Cerebellar nuclear complex (tissue), 1 donor: ENCODE measurements at places on chromosomes 4 and X.

GRCh38 chrX:24574743-24575142 is 72.4 kb downstream of the PCYT1B start:
- DNase-seq, result no peak

DNA sequence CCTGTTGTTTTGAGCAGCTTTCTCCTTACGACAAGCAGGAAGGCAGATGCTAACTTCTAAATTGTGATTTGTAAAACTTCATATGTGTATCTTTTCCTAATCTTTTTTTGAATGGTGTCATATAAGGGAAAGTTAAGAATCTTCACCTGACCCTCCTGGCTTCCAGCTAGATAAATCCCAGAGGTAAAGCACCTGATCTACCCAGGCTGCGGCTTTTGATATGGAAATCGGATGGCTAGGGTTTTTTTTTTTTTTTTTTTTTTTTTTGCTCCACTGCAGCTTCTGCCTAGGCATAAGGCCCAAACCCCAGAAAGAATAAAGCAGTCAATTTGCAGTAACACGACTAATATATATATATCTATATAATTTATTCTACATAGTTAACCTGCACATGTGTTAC is 10.0 kb downstream of the MAB21L2 start:
- DNase-seq, result no peak

- DNase-seq, result no peak
These were observed 10.9 kb downstream of the ATP1B4 start for GRCh38 chrX:120372667-120373370.

- no peak for DNase-seq
These were observed 1348.0 kb downstream of the ADGRL3 start for GRCh38 chr4:62548108-62548524.

GRCh38 chr4:107818301-107818910 is 6.3 kb upstream of the SGMS2 start:
- DNase-seq, result no peak

GRCh38 chr4:33104273-33104672 is 2384.1 kb downstream of the PCDH7 start:
- no peak for DNase-seq

DNA sequence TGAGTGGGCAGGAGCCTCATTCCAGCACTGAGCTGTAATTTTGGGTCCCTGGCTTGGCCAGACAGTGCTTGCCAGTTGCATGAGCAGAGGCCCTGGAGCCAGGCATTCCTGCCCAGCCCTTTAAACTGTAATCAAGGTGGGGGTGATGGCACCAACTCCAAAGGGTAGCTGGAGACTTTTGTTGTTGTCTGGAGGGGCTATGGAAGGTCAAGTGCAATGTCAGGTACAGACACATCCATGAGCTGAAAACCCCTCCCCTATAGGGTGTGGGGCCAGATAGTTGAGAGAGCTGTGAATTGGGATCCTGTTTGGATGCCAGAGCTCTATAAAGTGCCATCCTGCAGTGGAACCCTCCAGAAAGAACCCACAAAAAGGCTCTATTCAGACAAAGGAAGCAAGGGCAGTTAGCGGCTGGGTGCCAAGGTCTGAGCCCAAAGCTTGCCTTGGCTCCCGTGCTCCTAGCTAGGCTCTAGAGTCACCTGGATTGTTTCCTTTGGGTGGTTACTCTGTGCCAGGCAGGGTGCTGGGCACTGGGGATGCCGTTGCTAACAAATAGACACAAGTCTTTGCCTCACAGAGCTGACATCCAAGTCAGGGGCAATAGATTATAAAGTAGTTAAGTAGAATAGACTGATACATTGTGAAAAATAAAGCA is 163.0 kb downstream of the EFNB1 start:
- DNase-seq, result no peak

GRCh38 chr4:85860066-85860740 is 385.3 kb downstream of the ARHGAP24 start:
- DNase-seq, result no peak

GRCh38 chrX:23304881-23305280 is 29.8 kb upstream of the PTCHD1 start:
- no peak for DNase-seq

GRCh38 chr4:73007526-73008100 is 61.9 kb downstream of the COX18 start:
- DNase-seq, result no peak

DNA sequence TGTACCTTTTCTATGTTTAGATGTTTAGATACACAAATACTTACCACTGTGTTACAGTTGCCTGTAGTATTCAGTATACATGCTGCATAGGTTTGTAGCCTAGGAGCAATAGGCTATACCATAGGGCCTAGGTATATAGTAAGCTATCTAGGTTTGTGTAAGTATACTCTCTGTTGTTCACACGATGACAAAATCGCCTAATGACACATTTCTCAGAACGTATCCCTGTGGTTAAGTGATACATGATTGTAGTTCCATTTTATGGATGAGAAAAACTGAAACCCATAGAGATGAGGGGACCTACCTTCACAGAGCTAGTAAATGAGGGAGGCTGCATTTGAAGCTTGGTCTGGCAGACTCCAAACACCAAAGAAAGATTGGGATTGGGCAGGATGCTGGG is 79.4 kb upstream of the EFNB1 start:
- DNase-seq, result no peak

DNA sequence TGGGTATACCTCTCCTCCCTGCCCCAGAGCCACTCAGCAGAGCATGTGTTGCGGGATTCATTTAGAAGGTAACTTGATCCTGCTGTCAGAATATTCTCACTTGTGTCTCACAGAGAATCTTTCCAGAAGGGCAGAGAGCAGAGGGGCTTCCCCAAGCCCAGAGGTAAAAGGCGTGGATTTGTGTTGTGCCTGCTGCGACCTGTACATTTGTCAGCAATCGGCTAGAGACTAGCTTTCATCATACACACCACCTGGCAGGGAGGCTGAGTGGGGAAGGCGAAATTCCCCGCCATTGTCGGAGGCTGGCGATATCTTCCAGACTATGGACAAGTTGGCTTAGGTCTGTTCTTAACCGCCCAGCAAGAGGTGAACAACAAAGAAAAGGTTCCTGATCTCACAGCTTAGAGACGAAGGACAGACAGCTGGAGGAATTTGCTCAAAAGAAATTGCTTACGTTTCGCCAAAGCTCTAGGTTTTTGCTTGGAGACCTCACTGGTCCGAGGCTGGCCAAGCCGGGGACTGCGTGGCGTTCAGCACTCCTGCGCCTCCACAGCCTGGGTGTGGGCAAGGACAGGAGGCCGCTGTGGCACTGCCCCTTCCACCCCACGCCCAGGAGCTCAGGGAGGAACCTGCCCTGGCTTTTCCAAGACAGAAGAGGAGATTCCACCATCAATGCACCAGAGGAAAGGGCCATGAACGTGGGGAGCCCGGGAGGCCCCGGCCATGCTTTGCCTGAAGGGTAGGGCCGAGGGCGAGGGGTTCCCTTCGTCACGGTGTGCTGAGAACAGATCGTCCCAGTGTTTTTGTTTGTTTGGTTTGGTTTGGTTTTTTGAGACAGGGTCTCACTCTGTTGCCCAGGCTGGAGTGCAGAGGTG is 69.4 kb downstream of the DCTD start:
- DNase-seq, result no peak

DNA sequence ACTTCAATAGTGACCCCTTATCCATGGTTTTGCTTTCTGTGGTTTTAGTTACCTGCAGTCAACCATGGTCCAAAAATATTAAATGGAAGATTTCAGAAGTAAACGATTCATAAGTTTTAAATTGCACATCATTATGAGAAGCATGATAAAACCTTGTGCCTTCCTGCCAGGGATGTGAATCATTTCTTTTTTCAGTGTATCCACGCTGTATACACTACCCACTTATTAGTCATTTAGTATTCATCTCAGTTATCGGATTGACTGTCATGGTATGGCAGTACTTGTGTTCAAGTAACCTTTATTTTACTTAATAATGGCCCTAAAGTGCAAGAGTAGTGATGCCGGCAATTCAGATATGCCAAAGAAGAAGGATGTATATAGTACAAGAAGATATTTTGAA is 37.7 kb upstream of the TASL start:
- no peak for DNase-seq

DNA sequence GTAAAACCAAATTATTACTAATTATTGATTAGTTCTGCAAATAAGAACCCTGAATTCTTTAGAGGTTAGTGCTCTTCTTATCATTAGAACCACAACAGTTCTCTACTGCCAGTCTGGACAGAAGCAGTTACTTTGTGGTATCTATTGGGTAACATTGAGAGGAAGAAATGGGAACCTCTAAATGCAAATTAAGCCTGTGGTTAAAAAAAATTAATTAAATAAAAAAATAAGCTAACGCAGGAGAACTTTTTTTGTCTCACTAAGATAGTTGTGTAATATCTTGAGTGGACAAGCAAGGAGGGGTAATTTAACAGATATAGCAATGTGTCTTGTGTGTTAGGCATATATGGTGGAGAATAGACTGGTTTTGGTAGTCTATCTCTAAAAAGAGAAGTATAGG is 32.9 kb upstream of the TET2 start:
- no peak for DNase-seq

GRCh38 chrX:19986531-19986930 is 4.3 kb downstream of the BCLAF3 start:
- DNase-seq, result no peak

- DNase-seq, result no peak
These were observed 82.3 kb downstream of the PRSS12 start for GRCh38 chr4:118270492-118270891.

GRCh38 chr4:43456383-43456782 is 563.9 kb downstream of the GRXCR1 start:
- DNase-seq, result no peak

- DNase-seq, result no peak
These were observed 6.9 kb downstream of the CCNB3 start for GRCh38 chrX:50211510-50211909.

- no peak for DNase-seq
These were observed 19.5 kb upstream of the PCSK1N start for GRCh38 chrX:48854898-48855297.

DNA sequence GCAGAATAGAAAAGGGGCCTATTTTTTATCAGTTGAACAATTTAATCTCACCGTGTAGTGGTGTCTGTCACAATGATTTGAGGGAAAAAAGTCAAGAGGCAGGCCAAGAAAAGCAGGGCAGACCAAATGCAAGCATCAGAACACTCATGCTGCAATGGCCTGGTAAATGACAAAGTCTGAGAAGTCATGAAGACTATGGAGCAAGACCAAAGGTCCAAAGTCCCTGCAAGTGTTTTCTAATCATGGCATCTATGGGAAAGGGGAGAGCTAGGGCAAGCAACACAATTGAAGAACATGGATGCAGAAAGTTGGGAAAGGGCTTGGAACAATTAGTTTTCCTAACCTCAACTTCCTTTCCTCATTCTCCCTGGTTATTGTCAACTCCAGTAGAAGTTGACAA is 147.7 kb upstream of the TLL1 start:
- DNase-seq, result no peak

DNA sequence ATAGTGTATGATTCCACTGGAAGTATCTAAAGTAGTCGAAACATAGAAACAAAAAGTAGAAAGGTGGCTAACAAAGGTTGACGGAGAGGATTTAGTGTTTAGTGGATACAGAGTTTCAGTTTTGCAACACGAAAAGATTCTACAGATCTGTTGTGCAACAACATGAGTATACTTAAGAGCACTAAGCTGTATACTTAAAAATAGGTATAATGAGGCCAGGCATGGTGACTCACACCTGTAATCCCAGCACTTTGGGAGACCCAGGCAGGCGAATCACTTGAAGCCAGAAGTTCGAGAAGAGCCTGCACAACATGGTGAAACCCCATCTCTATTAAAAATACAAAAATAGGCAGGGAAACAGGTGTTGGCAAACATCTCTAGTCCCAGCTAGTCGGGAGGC is 7.9 kb upstream of the ATRX start:
- DNase-seq, result no peak

- no peak for DNase-seq
These were observed 109.5 kb upstream of the VCX3A start for GRCh38 chrX:6644411-6644810.

- DNase-seq, result no peak
These were observed 7.7 kb downstream of the NAT8L start for GRCh38 chr4:2066571-2067445.

DNA sequence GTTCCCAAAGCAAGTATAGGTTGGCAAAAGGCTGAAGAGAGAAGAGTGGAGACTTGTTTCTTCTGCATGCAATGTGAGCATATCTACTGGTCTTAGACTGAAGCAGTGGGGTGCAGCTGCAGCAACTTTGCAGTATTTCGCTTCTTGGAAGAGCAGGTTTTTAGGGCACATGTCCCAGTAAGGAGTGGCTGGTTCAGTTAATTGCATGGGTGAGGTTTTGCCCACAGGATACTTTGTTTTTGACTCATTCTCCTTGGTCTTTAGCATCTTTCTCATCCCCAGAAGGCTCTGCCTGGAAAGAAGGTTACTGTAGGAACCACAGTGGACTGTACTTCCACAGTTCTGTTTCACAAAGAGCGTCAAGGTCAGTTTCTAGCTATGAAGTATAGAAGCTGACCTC is 68.0 kb upstream of the NR3C2 start:
- DNase-seq, result no peak

DNA sequence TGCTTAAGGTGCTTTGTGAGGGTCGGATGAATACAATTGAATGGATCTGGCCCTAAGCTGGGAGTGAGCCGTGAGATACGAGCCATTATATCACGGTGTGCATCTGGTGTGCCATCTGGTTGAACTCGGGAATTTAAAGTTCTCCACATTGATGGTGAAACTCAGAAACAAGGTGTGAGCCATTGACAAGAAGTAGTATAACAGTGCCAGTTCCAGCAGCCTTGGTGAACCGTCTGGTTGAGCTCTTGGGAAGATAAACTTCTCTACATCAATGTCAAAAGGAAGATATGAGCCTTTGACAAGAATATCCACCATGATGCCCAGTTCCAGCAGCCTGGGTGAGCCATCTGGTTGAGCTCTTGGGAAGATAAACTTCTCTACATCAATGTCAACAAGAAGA is 5.0 kb upstream of the CSF2RA start:
- no peak for DNase-seq
